ENCODE measurements at places on chromosomes 16 and 17.

GRCh38 chr17:50508573-50509460 is 578 bp downstream of the MYCBPAP start:
- DNase-seq = no peak

- DNase-seq = no peak
These were observed 51.1 kb upstream of the MEAK7 start for GRCh38 chr16:84555418-84556196.

- DNase-seq = no peak
These were observed 199.8 kb downstream of the CYLD start for GRCh38 chr16:50941681-50942080.

GRCh38 chr17:80504686-80505413 is 28.4 kb upstream of the NPTX1 start:
- no peak for DNase-seq

DNA sequence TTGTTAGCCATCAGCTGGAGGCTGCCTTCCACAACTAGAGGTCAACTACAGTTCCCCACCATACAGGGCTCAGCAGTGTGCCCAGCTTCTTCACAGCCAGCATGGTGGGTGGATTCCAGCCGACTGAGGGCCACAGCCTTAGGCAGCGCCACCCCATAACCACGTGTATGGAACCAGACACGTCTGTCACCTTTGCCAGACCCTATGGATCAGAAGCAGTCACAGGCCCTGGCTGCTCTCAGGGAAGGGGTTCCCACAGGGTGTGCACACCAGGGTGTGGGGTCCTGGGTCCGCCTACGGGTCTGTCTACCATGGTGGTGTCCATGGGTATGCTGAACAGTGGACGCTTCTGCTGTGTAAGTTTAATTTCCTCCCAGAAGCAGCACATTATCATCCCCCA is 265.0 kb upstream of the FOXF1 start:
- DNase-seq = no peak

All from SK-N-DZ (cell line).